ENCODE measurements at places on chromosomes 11 and 22. TPM values are rescaled to one million over a fixed set of nuclear protein-coding genes. Genes with fewer than 3 reads are reported as not detected.

IGF2 gene
- total RNA-seq = not detected

LRRC32 gene
- not detected for total RNA-seq

DEUP1 gene
- under 0.01 TPM for total RNA-seq

TSG101 gene
- 62.4 TPM for total RNA-seq

CYP2D6 gene
- 1.0 TPM for total RNA-seq

RBMXL2 gene
- not detected for total RNA-seq

KRTAP5-8 gene
- total RNA-seq = not detected

NLRP14 gene
- total RNA-seq = 0.33 TPM

Measured in mammary epithelial cell (primary cell).